ENCODE measurements at places on chromosomes 5 and 9.

DNA sequence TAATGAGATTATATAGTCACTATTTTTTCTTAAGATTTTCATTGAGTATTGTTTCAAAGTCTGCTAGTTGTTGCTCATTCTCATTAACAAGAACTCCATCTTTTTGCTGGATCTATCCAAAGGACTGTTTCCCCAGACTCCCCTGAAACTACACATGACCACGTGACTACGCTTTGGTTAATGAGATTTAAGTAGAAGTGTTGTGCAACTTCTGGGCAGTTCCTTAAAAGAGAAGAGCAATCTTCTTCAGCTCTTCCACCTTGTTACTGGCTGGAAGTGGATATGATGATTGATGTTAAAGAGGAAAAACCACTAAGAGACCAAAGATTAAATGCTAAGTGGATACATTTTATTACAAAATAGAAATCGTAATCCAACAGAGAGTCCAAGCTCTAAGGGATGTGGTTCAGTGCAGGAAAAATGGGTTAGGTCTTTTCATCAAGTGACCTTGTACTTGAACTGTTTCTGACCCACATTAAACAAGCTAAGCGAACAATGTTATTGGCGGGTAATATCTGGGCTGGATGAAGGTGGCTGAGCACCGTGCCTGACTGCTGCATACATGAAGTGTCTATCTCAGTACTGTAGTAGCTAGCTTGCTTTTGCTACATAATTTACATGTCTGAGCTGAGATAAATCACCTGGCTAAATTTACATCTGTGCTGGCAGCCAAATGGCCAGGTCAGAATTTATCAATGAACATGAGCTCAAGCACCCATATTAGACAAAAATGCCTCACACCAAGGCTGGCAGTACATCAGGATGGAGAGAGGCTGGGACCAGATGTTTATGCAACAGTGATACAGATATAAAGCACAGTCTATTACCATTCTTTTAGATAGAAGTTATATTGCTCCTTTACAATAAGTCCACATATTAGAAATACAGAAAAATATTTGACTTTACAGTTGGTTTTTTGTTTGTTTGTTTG, 7.5 kb upstream of the CTNNAL1 start:
- DNase-seq, result no peak

GRCh38 chr5:33857037-33857436, 34.8 kb downstream of the ADAMTS12 start:
- DNase-seq, result no peak

DNA sequence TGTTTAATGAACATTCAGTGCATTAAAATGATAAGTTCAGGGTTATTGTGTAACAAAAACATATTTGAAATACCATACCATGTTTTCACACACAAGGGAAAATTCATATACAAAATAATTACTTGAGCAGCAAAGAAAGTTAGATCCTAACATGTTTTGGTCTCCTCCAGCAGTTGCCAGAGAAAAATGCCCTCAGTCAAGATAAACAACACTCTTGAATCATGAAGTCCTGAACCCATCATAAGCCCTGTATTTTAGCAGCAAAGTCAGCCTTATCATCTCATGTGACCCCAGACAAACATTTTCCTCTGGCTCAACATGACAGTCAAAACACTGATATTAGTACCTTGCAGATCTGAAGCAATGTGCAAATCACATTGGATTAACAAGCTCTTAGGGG, 1541.1 kb upstream of the WWC1 start:
- DNase-seq, result no peak

- DNase-seq, result no peak
Measured at GRCh38 chr5:77418162-77418561, 74.0 kb downstream of the WDR41 start.

DNA sequence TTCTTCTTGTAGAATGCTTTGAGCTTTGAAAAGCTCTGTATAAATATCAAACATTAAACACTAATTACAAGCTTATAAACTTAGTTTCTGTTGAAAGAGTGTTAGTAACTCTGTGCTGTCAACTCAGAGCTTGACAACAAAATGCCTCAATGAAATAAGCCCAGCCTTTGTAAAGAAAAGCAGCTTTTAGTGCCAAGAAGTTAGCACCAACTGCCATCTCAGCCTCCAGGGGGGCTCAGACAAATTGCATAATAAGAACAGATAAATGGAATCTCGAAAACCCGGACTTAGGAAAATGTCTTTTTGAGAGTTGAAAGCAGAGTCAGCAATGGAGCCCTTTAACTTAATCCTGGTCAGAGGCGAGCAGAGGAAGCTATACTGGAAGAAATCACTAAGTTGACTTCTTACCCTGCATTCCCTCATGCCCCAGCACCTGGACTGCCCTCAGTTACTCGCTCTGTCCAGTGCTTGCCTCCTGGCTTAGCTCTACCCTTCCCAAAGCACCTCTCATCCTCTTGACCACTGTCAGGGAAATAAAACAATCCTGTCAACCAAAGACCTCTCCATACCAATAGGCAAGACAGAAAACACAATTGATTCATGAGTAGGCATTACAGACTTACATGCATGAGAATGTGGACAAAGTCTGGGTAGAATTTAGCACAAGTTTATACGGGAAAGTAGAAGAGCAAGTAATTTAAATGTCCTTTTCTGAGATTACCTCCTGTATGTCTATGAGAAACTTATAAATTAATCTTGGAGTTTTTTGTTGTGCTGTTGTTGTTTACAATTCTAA, 352.7 kb downstream of the ZNF608 start:
- DNase-seq, result no peak

DNA sequence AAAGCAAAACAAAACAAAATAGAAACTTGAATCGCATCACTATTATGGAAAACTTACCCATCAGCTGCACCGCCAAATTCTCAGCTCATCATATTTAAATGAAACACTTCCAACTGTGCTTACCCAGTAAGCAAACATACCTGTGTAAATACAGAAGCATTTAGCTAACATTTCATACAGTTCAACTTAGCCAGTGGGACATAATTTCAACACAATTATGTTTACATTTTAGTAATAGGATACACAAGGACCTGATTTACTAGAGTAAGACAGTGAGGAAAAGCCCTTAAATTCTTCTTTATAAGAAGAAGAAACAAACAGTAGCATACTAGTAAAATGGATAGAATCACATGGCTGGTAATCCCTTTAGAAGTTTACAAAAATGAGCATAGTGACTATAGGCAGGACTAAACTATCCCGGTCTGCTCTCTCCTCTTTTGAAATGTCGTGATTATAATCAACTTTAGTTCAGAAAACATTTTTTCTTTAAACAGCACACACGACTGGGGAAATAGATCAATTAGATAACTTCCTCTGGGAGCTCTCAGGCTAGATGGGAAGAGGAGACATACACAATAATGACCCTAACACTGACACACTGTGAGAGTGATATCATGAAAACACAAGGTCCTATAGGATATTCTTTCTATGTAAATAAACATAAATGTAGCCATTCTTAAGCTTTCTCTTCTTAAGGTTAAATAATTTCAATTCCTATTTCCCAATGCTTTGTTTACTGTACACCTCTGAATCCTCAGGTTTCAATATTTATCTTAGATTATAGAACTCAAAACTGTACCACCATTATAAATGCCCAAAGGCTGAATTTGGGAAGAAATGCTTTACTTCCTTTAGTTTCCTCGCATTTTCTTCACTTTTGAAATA, 15.9 kb upstream of the CDC20B start:
- no peak for DNase-seq

GRCh38 chr9:4985386-4986266, 554 bp downstream of the JAK2 start:
- DNase-seq, result peak; percentile 3

GRCh38 chr5:110179321-110179720, 489.6 kb downstream of the MAN2A1 start:
- no peak for DNase-seq

GRCh38 chr5:177288191-177288590, 15.3 kb downstream of the RAB24 start:
- no peak for DNase-seq

DNA sequence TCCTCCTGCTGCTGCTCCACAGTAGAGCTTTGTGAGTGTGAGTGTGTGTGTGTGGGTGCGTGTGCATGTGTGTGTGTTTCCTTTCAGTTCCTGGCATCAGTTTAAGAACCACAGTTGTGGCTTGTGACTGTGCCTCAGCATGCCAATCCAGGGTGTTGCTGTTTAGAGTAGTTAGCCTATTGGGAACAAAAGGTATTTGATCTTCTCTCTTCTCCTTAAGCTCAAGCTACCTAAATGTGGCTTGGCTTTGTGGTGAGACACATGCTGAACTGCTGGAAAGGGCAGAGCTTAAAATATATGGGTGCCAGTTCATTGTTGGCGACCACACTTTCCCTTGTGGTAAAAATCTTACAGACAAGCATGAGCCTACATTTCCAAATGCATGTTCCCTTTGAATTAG, 116.6 kb upstream of the BNC2 start:
- DNase-seq, result no peak

DNA sequence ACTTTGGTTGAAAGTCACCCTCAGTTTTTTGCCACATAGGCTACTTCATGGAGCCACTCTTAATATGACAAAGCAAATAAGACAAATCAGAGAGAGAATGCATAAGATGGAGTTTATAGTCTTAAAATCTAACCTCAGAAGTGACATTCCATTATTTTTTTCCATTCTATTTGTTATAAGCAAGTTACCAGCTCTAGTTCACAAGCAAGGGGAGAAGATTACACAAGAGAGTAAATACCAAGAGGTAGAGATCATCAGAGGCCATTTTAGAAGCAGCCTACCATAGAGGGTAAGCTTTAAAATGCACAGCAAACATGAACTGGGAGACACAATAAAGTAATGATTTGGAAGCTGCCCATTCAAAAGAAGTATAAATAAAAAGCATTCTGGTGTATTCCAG, 651.3 kb upstream of the MEF2C start:
- no peak for DNase-seq

DNA sequence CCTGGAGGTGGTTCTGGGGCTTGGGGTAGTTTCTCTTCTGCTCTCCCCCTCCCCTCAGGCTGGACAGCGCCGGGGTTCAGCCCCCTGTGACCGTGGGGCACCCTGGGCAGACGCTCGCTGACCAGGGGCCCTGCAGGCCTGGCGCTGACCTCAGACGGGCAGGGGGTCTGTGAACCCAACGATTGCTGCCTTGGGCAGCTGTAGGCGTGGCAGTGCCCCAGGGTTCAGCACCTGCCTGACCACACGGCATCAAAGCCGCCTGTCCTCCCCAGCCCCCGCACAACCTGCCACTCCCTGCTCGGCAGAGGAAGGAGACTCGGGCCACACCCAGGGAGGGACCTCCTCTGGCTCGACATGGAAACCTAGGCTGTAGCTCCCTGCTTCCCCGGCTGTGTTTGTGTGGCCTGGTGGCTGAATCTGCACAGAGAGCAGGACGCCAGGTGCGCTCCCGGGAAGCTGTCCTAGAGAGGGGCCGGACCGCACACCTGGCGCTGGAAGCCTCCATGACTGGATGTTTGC, 12.2 kb downstream of the LCN12 start:
- DNase-seq, result no peak

- DNase-seq, result peak; percentile 63
Measured at GRCh38 chr9:98101868-98102273, 17.2 kb downstream of the TRIM14 start.

- no peak for DNase-seq
Measured at GRCh38 chr5:14590949-14591348, 9.4 kb downstream of the OTULINL start.

GRCh38 chr5:129768735-129769134, 20.8 kb downstream of the MINAR2 start:
- no peak for DNase-seq

DNA sequence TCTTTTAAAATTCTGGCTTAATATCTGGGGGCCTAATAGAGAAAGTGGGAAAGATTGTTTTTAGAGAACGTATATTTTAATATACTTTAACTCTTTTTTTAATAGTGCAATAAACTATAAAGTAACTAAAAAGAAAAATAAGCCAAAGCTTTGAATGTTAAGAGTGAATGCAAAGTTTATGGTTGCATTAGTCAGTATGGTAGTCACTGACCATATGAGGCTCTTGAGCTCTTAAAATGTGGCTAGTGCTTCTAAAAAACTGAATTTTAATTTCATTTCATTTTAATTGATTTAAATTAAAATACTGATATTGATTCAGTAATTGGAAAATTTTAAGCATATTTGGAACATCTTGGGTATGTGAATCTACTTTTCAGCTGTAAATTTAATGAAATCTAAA, 310.7 kb downstream of the PJA2 start:
- no peak for DNase-seq

- no peak for DNase-seq
Measured at GRCh38 chr9:128120741-128121465, 6.6 kb downstream of the PTGES2 start.

- DNase-seq, result no peak
Measured at GRCh38 chr5:5787373-5787772, 364.9 kb downstream of the ICE1 start.

DNA sequence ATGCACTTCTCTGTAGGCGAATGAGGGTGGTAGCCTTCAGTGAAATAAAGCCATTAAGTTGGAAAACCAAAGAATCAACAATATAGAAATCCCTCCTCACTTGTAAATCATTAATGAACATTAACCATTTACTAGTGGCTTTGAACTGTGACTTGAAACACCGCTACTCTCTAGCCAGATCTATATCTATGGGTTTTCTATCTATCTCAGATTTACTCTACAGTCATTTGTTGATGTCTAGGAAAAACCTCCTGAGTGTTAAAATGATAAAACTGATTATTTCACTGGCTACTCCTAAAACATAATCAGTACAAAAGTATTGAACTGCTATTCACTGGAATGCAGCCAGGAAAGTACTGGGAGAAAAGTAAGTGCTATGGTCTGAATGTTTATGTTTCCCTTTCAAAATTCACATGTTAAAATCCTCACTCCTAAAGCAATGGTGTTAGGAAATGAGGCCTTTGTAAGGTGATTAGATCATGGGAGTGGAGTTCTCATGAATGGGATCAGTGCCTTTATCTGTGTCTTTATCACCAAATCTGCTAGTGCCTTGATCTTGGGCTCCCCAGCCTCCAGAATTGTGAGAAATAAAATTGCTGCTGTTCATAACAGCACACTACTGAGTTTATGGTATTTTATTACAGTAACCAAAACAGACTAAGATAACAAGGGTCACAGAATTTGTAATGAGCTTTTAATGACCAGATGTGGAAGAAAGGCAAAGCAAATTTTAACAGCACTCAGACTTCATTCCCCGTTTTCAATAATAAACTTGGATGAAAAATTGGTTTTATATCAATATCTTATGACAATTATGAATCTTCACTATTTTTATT, 8.6 kb upstream of the OXCT1 start:
- no peak for DNase-seq

- DNase-seq, result no peak
Measured at GRCh38 chr9:114015607-114016006, 62.5 kb downstream of the AMBP start.
